ENCODE measurements at places on chromosomes 4 and X. TPM values are rescaled to one million over a fixed set of nuclear protein-coding genes. Genes with fewer than 3 reads are reported as not detected.

Gene FGF16
- 3.5 TPM for total RNA-seq

Gene SUV39H1
- 6.7 TPM for total RNA-seq

Gene ATOH1
- not detected for total RNA-seq

Gene NPY2R
- not detected for total RNA-seq

Gene FGFBP2
- not detected for total RNA-seq

Gene MGAT4D
- not detected for total RNA-seq

Gene PDCL2
- not detected for total RNA-seq

Gene EFHC2
- not detected for total RNA-seq

Gene CLIC2
- total RNA-seq, result 0.30 TPM

Gene UNC5C
- total RNA-seq, result under 0.01 TPM

All from epithelial cell of umbilical artery (primary cell).